ENCODE measurements at places on chromosomes 6 and 20.
A peak's percentile ranks its signal among the peaks of the same experiment; 100 is the strongest.

- DNase-seq: no peak
Measured at GRCh38 chr6:41098366-41098765, 25.6 kb downstream of the NFYA start.

- DNase-seq: no peak
Measured at GRCh38 chr6:148799647-148800046, 52.8 kb downstream of the UST start.

GRCh38 chr20:41616228-41616627 lies 1.9 kb downstream of the CHD6 start:
- no peak for DNase-seq

DNA sequence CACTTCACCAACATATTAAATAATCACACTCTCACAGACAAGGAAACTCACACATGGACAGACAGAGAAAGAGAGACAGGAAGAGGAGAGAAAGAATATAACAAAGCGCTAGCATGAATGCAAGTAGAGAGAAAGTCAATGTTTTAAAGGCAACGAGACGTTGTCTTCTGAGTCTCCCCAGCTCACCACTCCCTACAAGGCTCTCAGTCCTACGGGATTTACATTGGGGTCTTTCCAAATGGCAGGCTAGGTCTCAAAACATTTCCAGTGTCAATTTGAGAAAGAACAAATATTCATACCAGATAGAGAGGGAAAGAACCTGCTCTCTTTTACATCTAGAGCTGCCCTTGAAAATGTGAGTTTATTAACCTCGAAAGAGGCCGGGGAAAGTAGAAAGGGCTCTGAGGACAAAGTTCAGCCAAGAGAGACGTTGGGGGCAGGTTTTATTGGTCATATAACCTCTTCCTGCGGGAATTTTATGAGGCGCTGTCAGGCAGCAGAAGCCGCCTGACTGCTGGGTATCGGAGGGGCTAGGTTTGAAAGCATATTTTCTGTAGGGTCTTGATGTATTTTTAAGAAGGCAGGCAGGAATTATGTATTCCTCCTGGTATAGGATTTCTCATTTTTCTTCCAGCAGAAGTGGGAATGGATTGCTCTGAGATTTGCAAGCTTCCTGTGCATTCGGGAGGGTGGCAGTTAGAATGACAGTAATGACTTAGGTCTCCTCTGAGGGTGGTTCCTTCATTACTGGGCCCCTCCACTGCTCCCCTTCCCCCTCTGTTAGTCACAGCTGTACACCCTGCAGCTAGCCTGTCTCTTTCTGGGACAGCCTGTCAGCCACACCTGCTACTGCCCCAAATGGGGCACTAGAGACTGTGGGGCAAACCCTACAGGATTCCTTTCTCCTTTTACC lies 34.4 kb upstream of the KIF16B start:
- DNase-seq: no peak

GRCh38 chr6:43454290-43454695 lies 1.1 kb downstream of the DLK2 start:
- DNase-seq: peak; percentile 59

DNA sequence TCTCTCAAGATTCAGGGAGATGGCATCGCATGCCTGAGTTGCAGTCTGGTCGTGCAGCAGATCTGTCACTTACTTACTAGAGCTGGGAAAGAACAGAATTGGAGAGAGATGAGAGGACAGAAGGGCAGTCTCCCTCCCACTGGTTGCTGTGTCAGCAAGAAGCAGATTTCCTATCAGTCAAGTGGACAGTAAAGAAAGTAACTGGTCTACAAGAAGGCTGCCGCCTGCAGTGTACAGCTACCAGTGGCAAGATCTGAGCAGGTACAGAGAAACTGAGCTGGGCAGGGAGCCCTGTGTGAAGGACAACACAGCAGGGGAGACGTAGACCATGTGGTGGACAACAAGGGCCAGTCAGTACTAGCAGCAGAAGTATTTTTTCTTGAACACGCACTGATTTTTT lies 49.5 kb upstream of the PCSK2 start:
- DNase-seq: no peak

DNA sequence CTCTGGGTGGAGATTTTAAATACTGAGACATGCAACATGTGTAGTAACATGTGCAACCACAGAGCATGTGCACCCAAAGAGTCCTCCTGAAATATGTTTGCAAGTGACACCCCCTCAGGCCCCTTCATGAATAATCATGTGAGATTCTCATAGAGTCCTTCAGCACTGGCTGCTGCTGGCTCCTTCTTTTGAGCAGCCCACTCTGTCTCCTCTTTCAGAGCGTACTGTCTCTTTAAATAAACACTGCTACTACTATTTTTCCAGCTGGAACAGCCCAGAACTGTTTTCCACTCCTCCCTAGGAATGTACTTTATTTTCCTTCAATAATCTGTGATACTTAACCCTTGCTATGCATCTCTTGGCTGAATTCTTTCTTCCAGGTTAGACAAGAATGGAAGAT lies 42.0 kb downstream of the HLA-DRB5 start:
- no peak for DNase-seq

DNA sequence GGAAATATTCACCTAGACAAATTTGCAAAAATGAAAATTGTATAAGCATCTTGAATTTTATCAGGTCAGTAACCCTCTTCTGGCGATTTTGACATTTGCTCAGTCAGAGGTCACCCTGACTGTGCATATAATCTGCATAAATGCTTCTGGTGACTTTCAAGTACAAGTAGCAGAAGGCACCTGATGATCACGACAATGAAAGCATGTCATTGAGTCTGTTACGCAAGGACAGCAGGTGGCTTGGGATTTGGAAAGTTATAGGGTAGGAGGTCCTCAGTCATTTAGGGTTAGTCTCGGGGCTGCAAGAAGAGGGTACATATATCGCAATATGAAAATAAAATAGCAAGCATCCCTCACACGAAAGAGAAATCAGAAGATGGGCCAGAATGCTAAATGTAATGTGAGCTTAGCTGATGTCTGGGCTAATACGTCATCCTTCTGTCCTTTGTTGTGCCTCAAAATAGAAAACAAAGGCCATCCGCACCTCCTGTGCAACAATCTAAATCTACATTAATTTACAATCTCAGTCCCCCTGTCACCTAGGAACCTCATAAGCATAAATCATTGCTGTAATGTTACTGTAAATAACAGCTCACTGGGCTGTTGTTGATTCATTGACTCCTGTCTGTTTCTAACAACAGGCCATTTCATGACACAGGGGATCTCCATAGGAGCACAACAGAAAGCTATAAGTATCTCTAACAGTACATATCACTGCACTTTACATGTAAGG lies 155.2 kb upstream of the RSPO3 start:
- no peak for DNase-seq

- no peak for DNase-seq
Measured at GRCh38 chr6:14573703-14574290, 456.2 kb downstream of the CD83 start.

DNA sequence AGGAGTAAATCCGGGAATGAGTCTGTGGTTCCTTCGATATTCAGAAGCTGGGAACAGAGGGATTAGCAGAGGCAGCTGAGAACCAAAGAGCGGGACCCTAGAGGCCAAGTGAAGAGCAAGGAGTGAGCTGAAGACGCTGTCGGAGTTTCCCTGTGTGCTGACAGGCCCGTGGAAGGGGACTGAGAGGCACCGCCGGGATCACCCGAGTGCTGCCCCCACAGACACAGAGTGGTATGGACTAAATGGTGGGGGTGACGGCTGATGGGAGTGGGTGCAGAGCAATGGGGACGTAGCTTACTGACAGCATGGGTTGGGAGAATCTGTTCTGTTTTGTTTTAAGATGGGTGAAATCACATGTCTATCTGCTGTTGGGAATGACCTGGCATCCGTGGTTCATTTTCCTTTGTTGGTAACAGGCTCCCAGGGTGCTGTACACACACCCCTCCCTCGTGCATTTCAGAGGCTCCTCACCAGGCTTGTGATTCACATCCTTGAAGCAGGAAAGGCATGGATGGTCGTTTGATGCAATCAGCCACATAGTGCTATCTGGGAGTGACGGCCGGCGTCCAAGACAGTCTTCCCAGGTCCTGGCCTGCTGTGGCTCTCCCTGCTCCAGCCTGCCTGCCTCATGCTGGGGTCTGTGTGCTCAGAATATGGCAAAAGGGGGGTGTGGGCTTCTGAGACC lies 97.4 kb downstream of the THBS2 start:
- no peak for DNase-seq

DNA sequence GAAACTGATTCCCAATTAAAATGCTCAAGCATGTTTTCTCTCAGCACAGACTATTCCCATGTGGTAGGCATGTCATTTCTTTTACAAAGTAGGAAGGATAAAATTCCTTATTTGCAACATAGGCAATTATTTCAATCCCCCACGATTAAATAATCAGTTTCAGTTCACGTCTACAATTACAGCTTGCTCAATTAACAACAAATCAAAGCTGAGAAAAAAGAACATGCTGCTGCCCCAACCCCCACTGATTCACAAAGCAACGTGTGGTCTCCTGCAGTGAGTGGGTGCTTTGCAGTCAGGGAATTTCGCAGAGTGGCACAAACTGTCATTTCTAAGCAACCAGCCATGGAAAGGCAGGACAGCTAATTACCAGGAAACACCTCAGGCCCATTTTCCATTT lies 17.0 kb downstream of the RNASET2 start:
- DNase-seq: no peak
